Activated CD8-positive, alpha-beta memory T cell treated with anti-CD3 and anti-CD28 coated beads, Interleukin-2, amount 10 ng/mL, durations not matched to agents 7 days and 5 days (primary cell): ENCODE measurements at places on chromosomes 11 and 22.
A peak's percentile ranks its signal among the peaks of the same experiment; 100 is the strongest.

DNA sequence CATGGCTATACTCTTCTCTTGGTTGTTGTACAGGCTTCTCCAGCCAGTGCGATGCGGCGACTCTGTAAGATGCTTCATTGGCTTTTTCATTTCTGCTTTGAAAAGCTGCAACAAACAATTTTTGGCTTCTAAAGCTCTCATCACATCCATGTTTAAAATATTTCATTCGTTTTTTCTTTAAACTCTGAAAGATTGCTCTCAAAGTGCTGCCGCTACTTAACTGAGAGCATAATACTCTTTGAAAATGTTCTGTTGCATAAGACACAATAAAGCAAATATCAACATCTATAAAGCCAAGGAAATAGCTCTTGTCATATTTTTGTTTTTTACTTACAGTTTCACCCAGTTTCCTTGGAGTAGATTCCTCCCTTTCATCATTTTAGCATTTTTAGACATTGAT, 468.3 kb downstream of the TBC1D22A start:
- H3K27me3 ChIP-seq, result peaks cover 2% of the 10 kb centered on the region
- H3K27ac ChIP-seq, result no peak overlapping the region
- no peaks in the 10 kb centered on the region for H3K36me3 ChIP-seq
- H3K4me1 ChIP-seq, result no peaks in the 10 kb centered on the region
- no peak overlapping the region for H3K4me3 ChIP-seq
- DNase-seq, result no peak

DNA sequence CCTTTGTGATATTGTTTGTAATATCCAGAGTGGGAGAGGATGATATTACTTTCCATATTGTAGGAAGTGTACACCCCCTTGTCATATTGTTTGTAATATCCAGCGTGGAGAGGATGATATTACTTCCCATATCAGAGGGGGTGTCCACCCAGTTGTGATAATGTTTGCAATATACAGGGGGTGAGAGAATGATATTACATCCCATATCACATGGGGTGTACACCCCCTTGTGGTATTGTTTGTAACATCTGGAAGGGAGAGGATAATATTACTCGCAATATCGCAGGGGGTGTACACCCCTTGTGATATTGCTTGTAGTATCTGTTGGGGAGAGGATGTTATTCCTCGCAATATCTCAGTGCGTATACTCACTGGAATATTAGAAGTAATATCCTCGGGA, 61.5 kb downstream of the PRSS23 start:
- no peaks in the 10 kb centered on the region for H3K36me3 ChIP-seq
- H3K27ac ChIP-seq, result no peak overlapping the region
- DNase-seq, result no peak
- H3K27me3 ChIP-seq, result peaks cover 3% of the 10 kb centered on the region

DNA sequence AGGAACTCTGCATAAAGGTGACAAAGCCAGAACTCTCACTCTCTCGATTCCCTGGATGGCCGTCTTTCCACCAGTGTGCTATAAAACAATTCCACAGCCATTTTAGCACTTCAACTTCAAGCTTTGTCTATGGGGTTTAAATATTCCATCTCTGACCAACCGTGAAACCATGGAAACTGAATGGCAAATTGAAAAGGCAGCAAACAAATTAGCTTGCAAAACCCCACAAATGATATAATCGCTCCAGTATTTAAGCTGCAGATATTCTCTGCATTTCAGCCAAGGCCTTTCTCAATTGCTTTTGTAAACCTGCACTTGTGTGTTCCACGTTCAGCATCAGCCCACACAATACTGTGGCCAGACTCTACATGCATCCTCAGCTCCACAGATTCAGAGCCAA, 131.7 kb upstream of the ISX start:
- DNase-seq, result no peak
- H3K27ac ChIP-seq, result no peak overlapping the region
- H3K4me1 ChIP-seq, result no peaks in the 10 kb centered on the region
- H3K4me3 ChIP-seq, result no peak overlapping the region
- no peaks in the 10 kb centered on the region for H3K36me3 ChIP-seq

DNA sequence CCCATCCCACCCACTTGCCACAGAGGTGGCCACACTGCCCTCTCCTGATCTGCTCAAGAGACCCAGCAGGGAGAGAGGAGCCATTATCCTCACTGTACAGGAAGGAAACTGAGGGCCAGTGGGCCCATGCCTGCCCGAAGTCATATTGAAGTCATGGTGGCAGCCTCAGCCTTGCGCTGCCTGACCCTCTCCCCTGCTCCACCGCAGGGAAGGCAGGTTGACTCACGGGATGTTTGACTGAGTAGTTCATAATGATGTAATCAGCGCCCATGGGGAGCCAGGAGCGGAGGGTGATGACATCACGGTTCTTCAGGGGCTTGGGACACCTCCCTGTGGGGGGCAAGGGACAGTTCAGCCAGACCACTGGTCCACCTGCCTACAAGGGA, 6.1 kb upstream of the ARAP1 start:
- H3K27me3 ChIP-seq, result no peaks in the 10 kb centered on the region
- no peak overlapping the region for H3K27ac ChIP-seq
- H3K36me3 ChIP-seq, result no peaks in the 10 kb centered on the region
- peaks cover 12% of the 10 kb centered on the region for H3K4me1 ChIP-seq
- no peak overlapping the region for H3K4me3 ChIP-seq

DNA sequence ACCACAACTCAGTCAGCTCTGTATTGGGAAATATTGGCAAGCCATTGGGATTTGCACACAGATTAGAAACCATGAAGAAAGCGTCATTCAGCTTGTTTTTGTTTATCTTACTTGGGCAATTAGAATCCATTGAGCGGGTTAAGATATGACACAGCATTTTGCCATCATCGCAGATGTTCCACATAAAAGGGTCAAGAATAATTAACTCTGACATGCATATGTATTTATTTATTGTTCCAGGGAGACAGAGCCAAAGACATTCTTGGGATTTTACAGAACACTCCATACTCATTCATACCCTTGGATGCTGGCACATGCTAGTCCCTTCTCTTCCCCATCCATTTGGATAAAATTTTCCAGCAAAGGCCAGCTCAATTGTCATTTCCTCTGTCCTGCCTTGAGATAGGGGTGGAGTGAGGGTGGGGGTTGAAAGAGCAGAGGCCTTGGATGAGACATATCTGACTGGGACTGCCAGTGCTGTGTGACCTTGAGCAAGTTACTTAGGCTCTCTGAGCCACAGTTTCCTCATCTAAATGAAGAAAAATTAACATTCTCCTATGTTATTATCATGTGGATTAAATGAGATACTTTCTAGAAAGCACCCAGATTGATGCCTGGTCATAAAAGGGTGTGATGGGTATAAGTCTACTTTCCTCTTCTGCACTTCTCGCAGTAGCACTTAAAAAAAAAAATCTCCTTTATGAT, 179.7 kb downstream of the RRAS2 start:
- H3K27me3 ChIP-seq, result no peaks in the 10 kb centered on the region
- no peaks in the 10 kb centered on the region for H3K36me3 ChIP-seq
- peaks cover 16% of the 10 kb centered on the region for H3K4me1 ChIP-seq
- H3K27ac ChIP-seq, result no peak overlapping the region
- DNase-seq, result no peak

DNA sequence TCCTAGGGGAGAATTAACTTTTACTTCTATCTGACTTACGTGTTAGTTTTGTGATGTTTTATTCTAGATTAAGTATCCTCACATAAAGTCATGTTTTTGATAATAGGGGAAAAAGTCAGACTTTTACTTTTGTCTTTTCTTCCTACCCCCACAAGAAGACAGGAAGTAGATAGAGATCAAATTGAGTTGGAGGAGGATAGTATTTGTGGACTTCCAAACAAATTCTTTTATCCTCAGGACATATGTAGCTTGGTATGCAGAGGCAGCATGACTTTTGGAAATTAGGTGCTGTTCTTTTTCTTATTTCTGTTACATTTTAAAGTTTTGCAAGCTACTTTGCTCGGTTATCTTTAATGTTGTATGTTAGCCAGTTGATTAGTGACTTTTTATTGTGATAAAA, 61.4 kb downstream of the MTMR3 start:
- H3K27me3 ChIP-seq, result no peaks in the 10 kb centered on the region
- peaks cover 4% of the 10 kb centered on the region for H3K36me3 ChIP-seq
- DNase-seq, result no peak
- H3K27ac ChIP-seq, result no peak overlapping the region

GRCh38 chr11:70226183-70226582, 23.1 kb downstream of the FADD start:
- H3K4me1 ChIP-seq, result no peaks in the 10 kb centered on the region
- peaks cover 28% of the 10 kb centered on the region for H3K27me3 ChIP-seq
- no peak overlapping the region for H3K4me3 ChIP-seq
- no peak overlapping the region for H3K27ac ChIP-seq

DNA sequence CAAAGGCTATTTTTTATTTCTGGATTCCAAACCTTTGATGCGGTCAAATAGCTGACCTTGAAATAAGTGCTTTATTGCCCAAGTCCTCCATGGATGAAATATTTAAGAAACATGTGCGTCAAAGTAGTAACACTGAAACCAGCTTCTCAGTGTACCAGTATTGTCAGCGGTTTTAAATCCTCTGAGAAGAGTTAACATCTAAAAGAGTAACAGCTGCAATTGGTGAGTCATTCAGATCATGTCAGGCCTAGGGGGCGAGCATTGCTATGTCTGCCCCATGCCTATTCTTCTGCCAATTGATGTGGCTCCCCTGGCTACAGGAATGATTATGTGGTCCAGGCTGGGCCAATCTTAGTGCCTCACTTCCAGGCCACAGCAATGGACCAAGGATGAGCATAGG, 263.3 kb upstream of the SORL1-AS1 start:
- H3K27me3 ChIP-seq, result peaks cover 2% of the 10 kb centered on the region
- no peak overlapping the region for H3K27ac ChIP-seq
- no peaks in the 10 kb centered on the region for H3K36me3 ChIP-seq
- H3K4me1 ChIP-seq, result no peaks in the 10 kb centered on the region

GRCh38 chr11:82831364-82831763, 68.9 kb downstream of the PRCP start:
- H3K27ac ChIP-seq, result no peak overlapping the region
- DNase-seq, result no peak
- H3K4me3 ChIP-seq, result no peak overlapping the region
- H3K36me3 ChIP-seq, result peaks cover 15% of the 10 kb centered on the region
- H3K4me1 ChIP-seq, result no peaks in the 10 kb centered on the region

DNA sequence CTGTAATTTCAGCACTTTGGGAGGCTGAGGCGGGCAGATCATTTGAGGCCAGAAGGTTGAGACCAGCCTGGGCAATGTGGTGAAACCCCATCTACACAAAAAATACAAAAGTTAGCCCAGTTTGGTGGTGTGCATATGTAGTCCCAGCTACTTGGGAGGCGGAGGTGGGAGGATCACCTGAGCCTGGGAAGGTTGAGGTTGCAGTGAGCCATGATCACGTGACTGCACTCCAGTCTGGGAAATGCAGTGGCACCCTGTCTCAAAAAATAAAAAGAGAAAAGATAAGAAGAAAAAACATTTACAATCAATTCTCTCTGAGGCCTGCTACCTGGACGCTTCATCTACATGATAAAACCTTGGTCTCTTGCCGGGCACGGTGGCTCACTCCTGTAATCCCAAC, 7.2 kb upstream of the CBL start:
- H3K27me3 ChIP-seq, result no peaks in the 10 kb centered on the region
- no peak for DNase-seq
- H3K27ac ChIP-seq, result no peak overlapping the region
- no peaks in the 10 kb centered on the region for H3K36me3 ChIP-seq
- no peak overlapping the region for H3K4me3 ChIP-seq

DNA sequence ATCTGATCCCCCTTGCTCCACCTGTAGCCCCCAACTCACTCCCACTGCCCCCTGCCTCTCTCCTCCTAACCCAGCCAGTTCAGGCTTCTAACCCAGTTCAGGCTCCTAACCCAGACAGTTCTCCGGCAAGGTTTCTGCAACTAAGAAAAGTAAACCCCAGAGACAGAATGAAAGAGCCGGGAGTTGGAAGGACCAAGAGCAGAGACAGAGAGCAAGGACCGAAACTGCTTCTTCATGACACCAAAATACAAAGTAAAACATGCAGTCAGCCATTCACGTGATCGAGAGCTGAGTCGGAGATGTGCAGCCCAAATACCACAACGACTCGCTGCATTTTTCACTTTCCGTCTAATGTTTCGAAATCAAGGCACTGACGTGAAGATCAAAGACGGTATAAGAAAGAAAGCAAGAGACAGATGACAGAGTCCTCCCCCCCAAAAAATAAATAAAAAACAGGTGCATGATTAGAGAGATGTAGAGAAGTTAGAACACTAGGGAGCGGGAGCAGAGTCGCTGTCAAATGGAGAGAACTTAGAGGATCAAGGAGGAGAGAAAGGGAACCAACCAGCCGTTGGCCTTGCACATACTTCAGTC, 884 bp downstream of the IL10RA start:
- peak; percentile 84 for DNase-seq
- H3K27me3 ChIP-seq, result no peaks in the 10 kb centered on the region
